ENCODE measurements at places on chromosomes 7 and 10. TPM values are rescaled to one million over a fixed set of nuclear protein-coding genes. Genes with fewer than 3 reads are reported as not detected.

SLC13A1 gene
- not detected for total RNA-seq

- no peak for ATAC-seq
Observed at GRCh38 chr10:30820261-30820991, 190.9 kb upstream of the LYZL2 start.

GRCh38 chr7:125547505-125547904, 617.9 kb upstream of the POT1 start:
- ATAC-seq: no peak

PRF1 gene
- 0.28 TPM for total RNA-seq

WEE2 gene
- not detected for total RNA-seq

STEAP1B gene
- 2.0 TPM for total RNA-seq

SLC39A12 gene
- total RNA-seq: 0.08 TPM

GRCh38 chr10:114336823-114337509, 67.3 kb downstream of the AFAP1L2 start:
- ATAC-seq: peak; percentile 14

DNA sequence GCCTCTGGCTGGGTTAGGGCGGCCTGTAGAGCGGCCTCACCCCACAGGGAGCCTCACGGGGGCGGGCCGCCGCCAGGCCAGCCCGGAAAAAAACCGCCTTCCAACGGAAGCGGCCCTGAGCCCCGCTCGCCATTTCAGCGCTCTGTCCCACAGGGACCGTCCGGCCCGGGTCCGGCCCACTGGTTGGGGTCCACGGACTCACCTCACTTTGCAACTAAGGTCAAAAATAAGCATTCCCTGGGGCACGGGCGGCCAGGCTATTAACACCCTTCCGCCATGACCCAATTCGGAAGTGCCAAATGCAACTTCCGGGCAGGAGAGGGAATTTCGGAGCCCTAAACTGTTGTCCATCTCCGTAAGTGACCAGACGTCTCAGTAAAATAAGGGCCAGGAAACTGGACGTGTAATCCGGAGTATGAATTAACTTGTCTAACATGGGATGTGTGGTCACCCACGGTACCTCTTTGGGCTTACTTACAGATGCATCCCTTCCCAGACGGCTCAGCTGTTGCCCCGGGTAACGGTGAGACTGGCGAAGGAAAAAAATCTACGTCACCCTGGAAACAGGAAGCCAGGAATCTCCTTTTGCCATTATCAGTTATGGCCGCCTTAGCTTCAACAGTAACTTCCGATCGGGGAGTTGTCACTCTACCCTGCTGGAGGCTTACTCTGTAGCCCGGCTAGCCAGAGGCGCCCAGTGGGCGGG, at the start of gene BBIP1:
Gene BBIP1 (minus strand): TSS at position 538 of the 706 bp plus-strand sequence. CDS start 1,023 bp downstream, outside the sequence.
- ATAC-seq: peak; percentile 98

GRCh38 chr7:114930107-114930661, 8.3 kb downstream of the MDFIC start:
- ATAC-seq: no peak

CFAP69 gene
- 1.1 TPM for total RNA-seq

DNA sequence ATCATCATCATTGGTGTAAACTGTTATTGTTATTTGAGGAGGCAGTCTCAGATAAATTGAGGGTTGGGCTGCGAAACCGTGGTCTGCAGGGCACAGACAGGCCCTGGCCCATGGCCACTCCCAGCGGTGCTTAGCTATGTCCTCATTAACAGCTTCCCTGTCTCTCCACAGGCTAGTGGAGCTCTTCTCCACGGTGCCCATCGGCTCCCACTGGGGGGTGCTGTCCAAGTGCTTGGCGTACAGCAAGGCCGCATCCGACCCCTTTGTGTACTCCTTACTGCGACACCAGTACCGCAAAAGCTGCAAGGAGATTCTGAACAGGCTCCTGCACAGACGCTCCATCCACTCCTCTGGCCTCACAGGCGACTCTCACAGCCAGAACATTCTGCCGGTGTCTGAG, 21.6 kb downstream of the GPR26 start:
- no peak for ATAC-seq

DNA sequence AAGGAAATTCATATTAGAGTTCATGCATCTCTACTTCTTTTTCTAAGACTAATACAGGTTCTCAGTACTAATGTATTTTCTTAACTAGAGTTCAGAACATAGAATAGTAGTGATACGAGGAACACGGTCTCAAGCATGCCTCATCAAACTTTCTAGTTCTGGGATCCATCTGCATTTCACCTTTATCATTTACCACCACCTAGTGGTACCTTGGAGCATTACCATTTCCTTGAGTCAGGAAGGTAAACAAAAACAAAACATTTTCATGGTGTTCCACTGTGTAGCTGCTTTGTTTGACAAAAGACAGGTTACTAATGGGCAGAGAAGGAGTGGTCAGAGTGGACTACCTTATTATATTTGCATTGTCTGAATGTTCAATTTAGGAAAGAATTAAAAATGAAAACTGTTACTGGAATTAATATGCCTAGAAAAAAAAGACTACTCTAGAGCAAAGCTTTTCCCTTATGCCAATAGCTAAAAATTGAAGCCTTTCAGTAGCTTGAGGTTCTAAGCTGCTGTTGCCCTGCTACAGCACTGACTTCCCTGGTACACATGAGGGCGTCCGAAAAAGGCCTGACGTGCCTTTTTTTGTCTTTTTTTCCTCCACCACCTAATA, 44.5 kb downstream of the STARD3NL start:
- ATAC-seq: peak; percentile 73

DNA sequence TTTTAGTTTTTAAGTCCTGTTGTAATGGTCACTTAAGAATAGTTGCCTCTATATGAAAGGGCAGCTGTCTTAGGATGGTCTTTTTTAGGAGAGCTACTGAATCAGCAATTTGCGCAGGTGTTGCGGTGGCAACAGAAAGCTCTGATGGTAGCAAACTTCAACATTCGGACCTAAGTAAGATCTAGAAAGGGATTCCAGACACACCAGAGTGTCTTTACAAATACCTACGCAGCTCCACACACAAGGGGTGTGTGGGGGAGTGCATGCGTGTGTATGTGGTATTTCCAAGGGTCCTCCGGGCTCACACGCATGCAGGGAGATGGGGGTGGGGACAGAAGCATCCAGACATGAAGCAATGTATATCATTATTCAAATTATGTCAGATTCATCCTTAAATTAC, 438.6 kb upstream of the MGMT start:
- ATAC-seq: no peak

GRCh38 chr10:110618230-110618610, 25.9 kb upstream of the RBM20 start:
- no peak for ATAC-seq

- no peak for ATAC-seq
Observed at GRCh38 chr7:95476072-95476847, 9.5 kb upstream of the ASB4 start.

DNA sequence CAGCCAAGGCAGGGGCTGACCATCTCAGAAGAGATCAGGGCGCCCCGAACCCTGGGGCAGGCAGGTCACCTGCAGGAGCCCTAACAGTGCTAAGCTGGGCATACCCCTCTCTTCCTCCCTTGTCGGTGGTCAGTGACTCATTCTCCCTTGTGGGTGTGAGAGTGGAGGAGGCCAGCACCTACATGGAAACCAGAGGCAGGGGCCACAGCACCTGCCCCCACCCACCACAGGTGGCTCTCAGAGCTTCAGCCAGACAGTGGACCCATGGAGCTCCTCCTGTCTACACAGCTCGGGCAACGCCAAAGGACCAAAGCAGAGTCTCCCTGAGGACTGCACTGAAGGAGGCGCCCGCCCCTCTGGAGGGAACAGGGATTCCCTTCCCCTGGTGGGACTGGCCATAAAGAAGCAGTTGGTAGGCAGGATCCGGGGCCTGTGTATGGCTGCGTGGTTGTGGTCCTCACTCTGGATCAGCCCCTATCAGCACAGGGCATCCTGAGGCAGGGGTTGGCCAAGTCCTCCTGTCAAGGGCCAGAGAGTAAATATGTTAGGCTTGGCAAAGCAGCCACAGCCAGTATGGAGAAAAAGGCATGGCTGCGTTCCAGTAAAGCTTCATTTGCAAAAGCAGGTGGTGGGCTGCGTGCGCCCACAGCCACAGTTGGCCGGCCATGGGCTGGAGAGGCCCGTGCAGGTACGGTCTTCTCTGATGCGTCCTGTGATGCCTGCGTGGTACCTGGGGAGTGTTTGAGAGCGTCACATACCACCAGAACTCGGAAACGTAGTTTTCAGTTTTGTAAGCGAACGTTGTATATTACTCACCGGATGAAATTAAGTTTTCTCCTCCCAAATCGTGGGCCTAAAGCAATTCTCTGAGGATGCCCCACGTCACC, 198.2 kb downstream of the EBF3 start:
- no peak for ATAC-seq

DNA sequence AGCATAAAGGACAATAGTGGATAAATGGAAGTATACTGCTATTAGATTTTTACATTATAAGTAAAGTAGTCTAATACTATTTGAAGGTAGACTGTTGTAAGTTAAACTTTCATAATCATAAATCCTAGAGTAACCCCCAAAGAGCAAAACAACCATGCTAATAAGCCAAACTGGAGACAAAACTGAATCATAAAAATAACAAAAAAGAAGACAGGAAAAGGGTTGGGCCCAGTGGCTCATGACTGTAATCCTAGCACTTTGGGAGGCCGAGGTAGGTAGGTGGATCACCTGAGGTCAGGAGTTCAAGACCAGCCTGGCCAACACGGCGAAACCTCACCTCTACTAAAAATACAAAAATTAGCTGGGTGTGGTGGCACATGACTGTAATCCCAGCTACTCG, 9.7 kb downstream of the CACUL1 start:
- no peak for ATAC-seq

PNLIPRP2 gene
- total RNA-seq: not detected

PLXDC2 gene
- total RNA-seq: 24.3 TPM

GRCh38 chr10:5373307-5373706, 8.5 kb downstream of the UCN3 start:
- no peak for ATAC-seq

SORBS1 gene
- 23.2 TPM for total RNA-seq

DNA sequence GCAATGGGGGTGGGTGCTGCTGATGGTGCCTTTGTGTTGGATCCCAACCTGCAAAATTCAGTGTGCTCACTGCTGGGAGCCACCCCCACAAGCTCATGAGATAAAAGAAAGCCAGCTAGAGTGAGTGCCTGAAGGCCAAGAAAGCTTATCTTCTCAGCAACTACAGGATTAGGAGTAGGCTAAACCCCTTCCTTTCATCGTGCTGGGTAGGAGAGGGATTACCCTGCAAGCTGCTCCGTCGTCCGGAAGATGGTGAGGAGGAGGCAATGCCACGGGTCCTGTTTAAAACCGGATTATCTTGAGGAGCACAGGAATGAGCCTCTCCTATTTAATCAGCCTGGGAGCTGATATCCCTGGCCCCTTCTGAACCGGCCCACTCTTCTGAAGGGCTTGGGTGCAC, 258.0 kb downstream of the GALNT17 start:
- ATAC-seq: no peak

DNA sequence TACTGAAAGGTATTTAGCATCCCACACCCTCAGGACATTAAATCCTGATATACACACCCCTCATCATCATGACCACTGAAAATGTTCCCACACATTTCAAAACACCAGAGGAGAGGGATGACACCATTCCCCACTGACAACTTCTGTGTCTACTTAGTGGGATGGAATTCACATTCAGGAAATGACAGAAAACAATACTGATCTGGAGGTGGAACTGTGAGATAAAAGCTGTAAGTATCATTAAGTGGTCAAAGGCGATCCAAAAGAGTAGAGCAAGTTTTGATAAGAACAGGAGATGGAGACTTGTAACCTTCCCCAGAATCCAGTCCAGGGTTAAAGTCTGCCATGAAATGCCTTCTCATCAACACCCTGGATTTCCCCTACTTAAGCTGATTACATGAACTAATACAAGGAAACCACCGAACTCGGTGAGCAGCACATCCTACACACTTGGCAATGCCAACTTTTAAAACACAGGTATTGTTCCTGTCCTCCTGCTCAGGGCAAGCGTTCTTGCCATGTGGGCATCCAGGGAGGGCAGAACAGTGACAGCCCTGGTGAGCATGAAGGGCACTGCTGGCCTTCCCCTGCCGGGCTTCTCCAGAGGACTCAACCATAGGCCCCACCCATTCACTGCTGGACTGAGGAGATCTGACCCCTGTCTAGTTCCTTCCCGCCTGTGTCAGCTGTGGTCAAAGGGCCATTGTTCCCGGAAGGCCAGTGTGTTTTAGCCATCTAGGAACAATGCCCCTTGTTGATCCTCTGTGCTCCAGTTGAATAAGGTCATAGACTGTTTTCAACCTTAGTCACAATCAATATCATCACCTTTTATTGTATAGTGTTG, 85.0 kb downstream of the SGMS1 start:
- peak; percentile 42 for ATAC-seq

DNA sequence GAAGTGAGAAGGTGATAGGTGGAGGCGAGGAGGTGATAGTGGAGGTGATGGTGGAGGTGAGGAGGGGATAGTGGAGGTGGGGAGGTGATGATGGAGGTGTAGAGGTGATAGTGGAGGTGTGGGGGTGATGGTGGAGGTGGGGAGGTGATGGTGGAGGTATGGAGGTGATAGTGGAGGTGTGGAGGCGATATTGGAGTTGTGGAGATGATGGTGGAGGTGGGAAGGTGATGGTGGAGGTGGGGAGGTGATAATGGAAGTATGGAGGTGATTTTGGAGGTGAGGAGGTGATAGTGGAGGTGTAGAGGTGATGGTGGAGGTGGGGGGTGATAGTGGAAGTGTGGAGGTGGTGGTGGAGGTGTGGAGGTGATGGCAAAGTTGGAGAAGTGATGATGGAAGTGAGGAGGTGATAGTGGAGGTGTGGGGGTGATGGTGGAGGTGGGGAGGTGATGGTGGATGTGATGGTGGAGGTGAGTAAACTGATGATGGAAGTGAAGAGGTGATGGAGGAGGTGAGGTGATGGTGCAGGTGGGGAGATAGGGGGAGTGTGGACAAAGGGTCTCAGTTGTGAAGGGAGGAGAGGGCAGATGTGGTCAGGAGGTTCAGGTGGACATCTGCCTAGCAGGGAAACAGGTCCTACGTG, 36.6 kb downstream of the ADCY1 start:
- peak; percentile 11 for ATAC-seq

- no peak for ATAC-seq
Observed at GRCh38 chr10:50679149-50679548, 55.4 kb upstream of the SGMS1 start.

DNA sequence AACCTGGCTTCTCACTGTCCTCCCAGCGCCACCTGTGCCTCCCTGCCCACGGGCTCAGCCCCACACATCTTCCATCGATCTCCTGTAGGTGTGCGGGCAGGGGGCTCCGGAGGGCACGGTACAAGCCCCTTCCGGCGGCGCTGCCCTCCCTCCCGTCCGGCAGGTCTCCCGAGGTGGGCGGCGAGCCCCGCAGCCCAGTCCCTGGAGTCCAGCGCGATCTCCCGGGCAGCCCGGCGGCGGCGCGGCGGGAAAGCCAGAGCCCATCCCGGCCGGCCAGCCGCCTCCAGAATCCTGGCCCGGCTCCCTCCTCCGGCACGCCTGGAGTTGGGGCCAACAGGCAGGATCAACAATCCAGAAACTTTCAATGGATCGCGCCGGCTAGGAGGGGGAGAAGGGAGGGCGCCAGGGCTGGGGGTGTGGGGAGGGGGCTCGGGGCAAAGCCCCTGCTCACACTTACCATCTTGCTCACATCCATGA, 100.1 kb downstream of the HIP1 start:
- ATAC-seq: peak; percentile 24
